ENCODE measurements at places on chromosomes 2 and 18. TPM values are rescaled to one million over a fixed set of nuclear protein-coding genes. Genes with fewer than 3 reads are reported as not detected.
A peak's percentile ranks its signal among the peaks of the same experiment; 100 is the strongest.

GRCh38 chr2:105238664-105239240 is 2.8 kb upstream of the GPR45 start:
- H3K4me3 ChIP-seq, result no peak overlapping the region
- DNase-seq, result peak; percentile 50
- no peaks in the 10 kb centered on the region for H3K4me1 ChIP-seq

The PDE1A gene
- total RNA-seq, result 6.7 TPM

The HTR2B gene
- 92.5 TPM for total RNA-seq

GRCh38 chr2:45973426-45973825 is 322.0 kb downstream of the PRKCE start:
- no peaks in the 10 kb centered on the region for H3K36me3 ChIP-seq
- no peak for DNase-seq
- peaks cover 7% of the 10 kb centered on the region for H3K4me1 ChIP-seq
- no peak overlapping the region for H3K27ac ChIP-seq
- no peak overlapping the region for H3K4me3 ChIP-seq
- no peaks in the 10 kb centered on the region for H3K27me3 ChIP-seq

DNA sequence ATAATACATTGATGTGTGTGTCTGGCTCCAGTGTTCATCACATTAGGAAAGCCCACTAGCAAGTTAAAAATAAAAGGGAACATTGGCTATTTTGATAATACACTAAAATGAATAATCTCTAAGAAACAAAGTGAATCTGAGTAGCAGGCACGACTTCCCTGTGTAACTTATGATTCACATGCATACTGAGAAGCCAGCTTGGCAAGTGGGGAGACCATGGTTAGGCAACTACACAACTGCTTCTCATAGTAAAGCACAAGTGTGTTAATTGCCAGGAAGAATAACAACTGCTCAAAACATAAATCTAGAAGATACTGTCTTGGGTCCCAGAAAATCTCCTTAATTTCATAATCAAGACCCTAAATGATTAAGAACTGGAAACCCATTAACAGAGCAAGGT is 4.0 kb downstream of the MYO5B start:
- H3K36me3 ChIP-seq, result no peaks in the 10 kb centered on the region
- no peaks in the 10 kb centered on the region for H3K4me1 ChIP-seq
- no peak overlapping the region for H3K27ac ChIP-seq
- H3K4me3 ChIP-seq, result no peak overlapping the region

DNA sequence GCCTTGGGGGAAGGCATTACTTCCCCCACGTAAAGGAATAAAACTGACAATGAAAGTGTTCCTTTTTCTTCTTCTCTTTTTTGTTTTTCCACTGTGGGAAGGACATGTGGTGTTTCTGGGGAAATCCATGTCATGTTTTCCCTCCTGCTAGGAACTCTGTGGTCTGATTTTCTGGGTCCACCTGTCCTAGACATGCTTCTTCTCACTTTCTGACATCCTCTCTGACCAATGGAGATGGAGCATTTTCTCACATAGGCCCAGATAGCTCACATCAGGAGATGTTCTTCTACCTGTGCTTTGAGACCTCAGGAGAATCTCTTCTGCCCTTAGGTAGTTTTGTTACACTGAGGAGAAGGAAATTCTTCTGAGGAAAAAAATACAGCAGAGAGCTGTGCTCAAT is 252.0 kb upstream of the SIX3 start:
- DNase-seq, result no peak
- H3K27me3 ChIP-seq, result no peaks in the 10 kb centered on the region
- H3K4me3 ChIP-seq, result no peak overlapping the region
- H3K27ac ChIP-seq, result no peak overlapping the region

GRCh38 chr2:127081826-127082633 is 24.9 kb downstream of the BIN1 start:
- H3K27me3 ChIP-seq, result no peaks in the 10 kb centered on the region
- DNase-seq, result peak; percentile 53
- H3K27ac ChIP-seq, result no peak overlapping the region
- no peaks in the 10 kb centered on the region for H3K36me3 ChIP-seq
- H3K4me1 ChIP-seq, result peaks cover 31% of the 10 kb centered on the region
- no peak overlapping the region for H3K4me3 ChIP-seq

DNA sequence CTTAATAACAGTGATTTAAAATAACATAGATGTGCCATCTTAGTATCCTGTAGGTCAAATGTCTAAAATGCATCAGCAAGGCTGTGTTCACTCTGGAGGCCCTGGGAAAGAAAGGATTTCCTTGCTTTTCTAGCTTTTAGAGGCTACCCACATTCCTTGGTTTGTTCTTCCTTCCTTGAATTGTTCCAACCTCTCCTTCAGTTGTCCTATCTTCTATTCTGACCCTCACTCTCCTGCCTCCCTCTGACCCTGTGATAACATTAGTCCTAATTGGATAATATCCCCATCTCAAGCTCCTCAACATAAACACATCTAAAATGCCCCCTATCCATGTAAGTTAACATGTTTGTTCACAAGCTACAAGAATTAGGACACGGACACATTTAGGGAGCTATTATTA is 733.5 kb downstream of the SOCS6 start:
- DNase-seq, result no peak
- no peak overlapping the region for H3K27ac ChIP-seq
- no peaks in the 10 kb centered on the region for H3K27me3 ChIP-seq
- H3K4me3 ChIP-seq, result no peak overlapping the region
- H3K36me3 ChIP-seq, result no peaks in the 10 kb centered on the region
